RCC 7860 (cell line): ENCODE measurements at places on chromosomes 2 and 18.

DNA sequence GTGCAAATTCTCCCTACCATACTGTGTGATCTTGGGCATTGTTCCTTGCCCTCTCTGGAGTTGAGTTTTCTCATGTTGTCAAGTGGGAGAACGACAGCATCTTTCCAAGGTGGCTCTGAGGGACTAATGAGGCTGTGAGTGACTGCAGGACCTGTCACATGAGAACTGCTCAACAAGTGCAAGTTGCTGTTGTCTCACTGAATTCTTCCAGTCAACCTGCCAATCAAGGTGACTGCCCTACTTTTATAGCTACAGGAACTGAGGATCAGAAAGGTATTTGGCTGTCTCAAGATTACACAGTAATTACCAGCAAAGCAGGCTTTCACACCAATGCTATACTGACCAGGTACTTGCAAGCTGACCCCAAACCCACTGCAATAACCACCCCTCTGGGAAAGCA lies 137.6 kb downstream of the MTCL1 start:
- DNase-seq, result no peak

DNA sequence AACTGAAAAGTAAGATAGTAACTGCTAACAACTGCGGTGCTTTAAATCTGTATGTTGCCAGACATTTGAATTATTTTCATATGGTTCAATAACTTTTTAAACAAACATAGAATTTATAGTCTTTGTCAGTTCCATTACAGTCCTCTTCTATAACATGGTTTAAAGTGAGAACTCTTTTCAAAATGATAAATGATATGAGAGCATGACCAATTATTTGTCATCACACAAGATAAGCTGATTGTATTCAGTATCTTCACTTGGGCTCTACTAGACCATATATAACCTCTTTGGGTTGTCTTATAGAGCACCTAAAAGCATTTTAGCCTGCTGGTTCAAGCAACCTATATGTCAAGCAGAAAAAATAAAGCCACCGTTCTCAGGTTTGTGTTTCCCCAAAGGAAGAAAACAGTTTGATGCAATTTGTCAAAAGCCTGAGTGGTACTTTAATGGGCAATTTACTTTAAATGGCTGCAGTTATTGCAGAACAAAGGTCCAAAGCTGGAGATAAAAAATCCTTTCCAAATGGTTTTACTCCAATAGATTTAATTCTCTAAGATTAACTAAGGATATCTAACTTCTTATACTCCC lies 298.4 kb downstream of the FSIP2 start:
- DNase-seq, result no peak

DNA sequence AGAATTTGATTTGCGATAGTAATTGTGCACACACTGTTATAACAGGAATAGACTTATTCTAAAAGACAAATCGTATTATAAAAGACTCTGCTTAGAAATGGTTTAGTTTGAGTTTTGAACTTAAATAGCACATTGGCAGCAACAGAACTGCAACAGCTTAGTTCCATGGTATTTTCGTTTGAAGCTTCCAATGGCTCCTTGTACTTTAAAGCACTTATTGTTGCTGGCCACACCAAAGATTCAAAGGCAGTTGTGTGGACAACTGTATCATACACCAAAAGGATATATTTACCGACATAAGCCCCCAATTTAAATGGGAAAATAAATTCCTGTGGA lies 627 bp downstream of the WIPF1 start:
- no peak for DNase-seq

GRCh38 chr2:133765658-133766057 lies 197.4 kb upstream of the NCKAP5 start:
- no peak for DNase-seq

GRCh38 chr18:59961070-59961469 lies 61.3 kb downstream of the PMAIP1 start:
- no peak for DNase-seq

GRCh38 chr2:2577407-2577831 lies 246.3 kb upstream of the MYT1L start:
- no peak for DNase-seq

- DNase-seq, result no peak
These were observed 67.9 kb downstream of the ANKRD44 start for GRCh38 chr2:197242719-197243118.

- DNase-seq, result no peak
These were observed 24.5 kb upstream of the PPP4R1 start for GRCh38 chr18:9638886-9639285.
